A549 treated with CORT108297 at 1 μM for 4 hours (cell line): ENCODE measurements at places on chromosomes 13 and 19. TPM values are rescaled to one million over a fixed set of nuclear protein-coding genes. Genes with fewer than 3 reads are reported as not detected.

The KCNRG gene
- total RNA-seq: 0.29 to 0.78 TPM (median 0.52 TPM) in 5 replicates

The KIR2DL3 gene
- not detected in 5 replicates for total RNA-seq

The MUC16 gene
- total RNA-seq: 0.02 to 0.07 TPM (median 0.05 TPM) in 5 replicates

The AZU1 gene
- 0.21 to 0.54 TPM (median 0.25 TPM) in 5 replicates for total RNA-seq

The TEKTIP1 gene
- 0.21 TPM in 1 of 5 replicates, not detected in the others for total RNA-seq

The ELAVL1 gene
- total RNA-seq: 61.7 to 69.8 TPM (median 66.7 TPM) in 5 replicates

The CLEC17A gene
- total RNA-seq: 0.09 TPM in 1 of 5 replicates, not detected in the others
